ENCODE measurements at places on chromosomes 2 and 18. TPM values are rescaled to one million over a fixed set of nuclear protein-coding genes. Genes with fewer than 3 reads are reported as not detected.

The THSD7B gene
- 0.49 TPM for total RNA-seq

The TLX2 gene
- 6.6 TPM for total RNA-seq

GRCh38 chr18:76957384-76958355 lies 135.3 kb downstream of the ZNF236 start:
- DNase-seq, result no peak

GRCh38 chr18:13390196-13390595 lies 171.6 kb downstream of the LDLRAD4 start:
- DNase-seq, result no peak

- peak; percentile 90 for DNase-seq
These were observed 45.6 kb downstream of the RAMP1 start for GRCh38 chr2:237904831-237905599.

The NEU2 gene
- not detected for total RNA-seq

The TWIST2 gene
- 214 TPM for total RNA-seq

DNA sequence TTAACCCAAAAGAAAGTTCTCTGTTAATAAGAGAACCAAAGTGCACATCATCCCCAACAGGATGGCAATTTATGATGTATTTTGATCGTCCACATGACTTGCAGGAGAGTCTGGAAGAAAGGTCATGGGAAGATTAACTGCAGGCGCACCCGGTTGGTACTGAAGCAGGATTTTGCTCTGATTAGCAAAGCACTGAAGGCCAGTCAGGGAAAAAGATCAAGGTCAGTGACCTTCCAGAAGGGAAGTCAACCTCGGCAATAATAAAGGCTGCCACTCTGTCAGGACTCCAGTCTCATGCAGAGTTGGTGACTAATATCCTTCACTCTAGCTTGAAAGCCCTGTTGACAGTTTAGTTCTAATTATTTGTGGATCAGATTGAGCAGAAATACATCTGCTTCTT lies 432.7 kb upstream of the RAB12 start:
- DNase-seq, result no peak

The CDK5R2 gene
- 0.49 TPM for total RNA-seq

The PKDCC gene
- 146 TPM for total RNA-seq

- no peak for DNase-seq
These were observed 462.4 kb upstream of the MYT1L start for GRCh38 chr2:2793514-2793913.

The UGT1A3 gene
- total RNA-seq, result not detected

DNA sequence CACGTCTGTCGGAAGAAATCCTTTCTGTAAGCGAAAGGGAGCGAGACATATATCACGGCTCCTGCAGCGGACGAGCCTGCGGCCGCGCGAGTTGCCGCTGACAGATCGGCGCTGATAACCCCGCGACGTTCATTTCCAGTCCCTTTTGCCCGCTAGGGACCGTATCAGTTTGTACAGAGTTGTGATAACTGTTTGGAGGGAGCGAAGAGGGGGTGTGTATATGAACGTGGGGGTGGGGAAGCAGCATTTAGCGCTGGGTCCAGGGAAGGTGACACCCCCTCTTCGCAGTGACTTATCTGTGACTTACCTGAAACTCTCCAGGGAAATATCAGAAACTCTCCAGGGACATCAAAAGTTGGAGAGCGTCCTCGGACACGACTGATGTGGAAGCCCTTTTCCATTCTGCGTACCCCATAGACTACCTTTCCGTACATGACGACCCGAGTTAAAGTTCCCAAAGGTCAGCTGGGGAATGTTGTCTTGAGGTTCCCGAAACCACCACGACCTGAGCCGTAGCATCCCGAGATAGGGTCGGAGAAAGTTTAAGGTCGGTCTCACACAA lies 948 bp upstream of the GATA6 start:
- no peak for DNase-seq

GRCh38 chr18:57843386-57843785 lies 40.3 kb upstream of the ATP8B1 start:
- no peak for DNase-seq

Measured in vagina (tissue), 2 donors.